Stimulated activated CD4-positive, alpha-beta T cell treated with anti-CD3 and anti-CD28 coated beads, Interleukin-15, amount 100 ng/mL, for 1 hour (primary cell): ENCODE measurements at places on chromosomes 12 and 14.

GRCh38 chr12:66280561-66280960, 21.7 kb upstream of the HELB start:
- no peak for DNase-seq

GRCh38 chr14:74964787-74965485, 9.5 kb upstream of the PGF start:
- DNase-seq: no peak

- DNase-seq: no peak
Measured at GRCh38 chr12:108119126-108119973, 9.7 kb upstream of the WSCD2 start.

DNA sequence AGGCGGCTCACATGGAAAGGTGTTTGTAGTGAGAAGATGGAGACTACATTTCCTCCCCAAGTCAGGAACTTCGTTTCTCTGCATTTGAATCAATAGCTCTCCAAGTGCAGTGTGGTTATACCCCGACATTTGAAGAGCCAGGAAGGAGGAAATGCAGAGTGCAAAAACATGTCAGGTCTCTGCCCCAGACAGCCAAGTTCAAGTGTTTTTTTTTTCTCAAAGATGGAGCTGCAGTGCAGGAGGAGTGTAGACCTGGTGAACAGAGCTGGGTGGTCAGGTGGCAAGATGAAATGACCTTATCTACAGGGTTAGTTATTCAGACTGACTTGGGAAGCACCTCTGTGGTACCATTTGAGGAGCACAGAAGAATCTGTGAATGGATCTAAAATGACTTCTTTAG, 21.3 kb downstream of the MLXIP start:
- no peak for DNase-seq

- DNase-seq: no peak
Measured at GRCh38 chr14:94646481-94646880, 34.3 kb downstream of the SERPINA3 start.

DNA sequence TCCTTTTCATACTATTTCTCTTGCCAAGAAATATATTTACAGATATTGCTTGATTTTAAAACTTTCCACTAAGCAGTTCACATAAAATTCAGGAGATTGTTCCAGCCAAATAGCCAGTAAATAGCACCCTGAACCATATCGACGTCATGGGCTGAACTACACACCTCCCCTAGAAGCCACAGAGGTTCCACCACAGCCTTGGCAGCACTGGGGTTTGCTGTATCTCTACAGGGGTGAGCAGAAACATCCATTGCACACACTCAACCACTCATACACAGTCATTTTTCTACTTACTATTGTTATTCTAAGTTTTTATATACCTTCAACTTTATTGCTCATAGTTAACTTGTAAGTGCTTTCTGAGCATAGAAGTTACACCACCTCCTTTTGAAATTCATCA, 8.1 kb upstream of the EIF2S3B start:
- DNase-seq: no peak

GRCh38 chr12:124397399-124397679, 102.4 kb downstream of the RFLNA start:
- no peak for DNase-seq

DNA sequence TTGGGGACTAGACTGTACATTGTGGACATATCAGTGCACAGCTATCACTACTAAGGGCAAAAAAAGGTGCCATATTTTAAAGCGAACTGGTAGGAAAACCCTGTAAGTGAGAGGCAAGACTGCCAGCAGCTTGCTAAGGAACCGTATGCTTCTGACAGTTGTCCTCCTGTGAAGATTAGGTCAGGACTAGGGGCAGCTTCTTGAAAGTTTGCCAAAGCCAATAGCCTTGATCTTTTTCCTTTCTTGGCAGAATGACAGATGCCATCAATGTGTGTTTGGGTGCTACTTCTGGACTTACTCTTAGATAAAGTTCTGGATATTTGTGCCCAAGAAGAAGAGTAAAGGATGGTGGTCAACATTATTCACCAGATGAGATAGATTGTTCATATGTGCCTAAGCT, 7.4 kb downstream of the DAAM1 start:
- no peak for DNase-seq

DNA sequence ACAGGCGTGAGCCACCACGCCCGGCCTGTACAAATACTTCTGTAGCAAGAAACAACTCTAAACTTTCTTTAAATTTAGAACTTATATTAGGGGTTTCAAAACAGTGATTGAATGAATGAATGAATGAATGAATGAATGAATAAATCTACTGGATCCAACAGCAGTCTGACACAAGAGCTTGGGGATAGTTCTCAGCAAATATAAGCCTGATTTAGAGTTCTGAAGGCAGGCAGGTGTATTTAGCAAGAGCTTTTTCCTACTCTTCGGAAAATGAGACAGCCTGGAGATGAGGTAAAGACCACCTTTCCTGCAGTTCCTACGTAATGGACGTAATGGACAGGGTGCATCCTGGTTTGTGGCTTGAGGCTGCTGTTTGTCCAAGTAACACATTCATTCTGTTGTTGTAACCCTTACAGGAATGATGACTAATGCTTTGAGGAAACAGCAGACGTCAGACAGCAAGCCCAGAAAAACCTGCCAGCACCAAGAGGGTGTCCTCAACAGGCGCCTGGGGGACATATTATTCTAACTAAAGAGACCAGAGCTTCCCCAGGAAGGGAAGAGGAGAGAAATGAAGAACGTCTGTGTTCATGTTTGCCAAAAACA, 277.4 kb upstream of the SOX5 start:
- no peak for DNase-seq

GRCh38 chr14:35248476-35248788, 43.8 kb upstream of the PSMA6 start:
- no peak for DNase-seq

- DNase-seq: no peak
Measured at GRCh38 chr12:106766393-106766826, 8.1 kb upstream of the RIC8B start.

DNA sequence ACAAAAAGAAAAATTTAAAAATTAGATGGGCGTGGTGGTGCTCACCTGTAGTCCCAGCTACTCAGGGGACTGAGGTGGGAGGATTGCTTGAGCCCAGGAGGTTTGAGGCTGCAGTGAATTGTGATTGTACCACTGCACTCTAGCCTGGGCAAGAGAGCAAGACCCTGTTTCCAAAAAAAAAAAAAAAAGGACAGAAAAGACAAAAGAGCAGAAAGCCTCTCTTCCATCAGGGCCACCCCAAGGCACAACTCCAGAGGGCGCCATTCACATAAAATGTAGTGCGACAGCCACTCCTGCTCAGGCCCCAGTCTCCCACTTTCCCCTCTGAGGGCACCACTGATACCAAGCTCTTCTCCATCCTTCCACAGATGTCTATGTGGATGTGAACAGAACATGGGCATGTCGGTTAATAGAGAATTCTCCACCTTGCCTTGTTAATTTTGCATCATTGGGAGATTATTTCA, 41.8 kb downstream of the DGLUCY start:
- DNase-seq: no peak

GRCh38 chr12:74722709-74723108, 185.1 kb downstream of the ATXN7L3B start:
- DNase-seq: no peak

- no peak for DNase-seq
Measured at GRCh38 chr12:2842948-2843347, 8.1 kb upstream of the NRIP2 start.

- no peak for DNase-seq
Measured at GRCh38 chr12:52929538-52929937, 19.4 kb upstream of the KRT18 start.

GRCh38 chr14:68084256-68084655, 264.7 kb downstream of the RAD51B start:
- no peak for DNase-seq

- no peak for DNase-seq
Measured at GRCh38 chr12:77837876-77838291, 7.2 kb downstream of the NAV3 start.

DNA sequence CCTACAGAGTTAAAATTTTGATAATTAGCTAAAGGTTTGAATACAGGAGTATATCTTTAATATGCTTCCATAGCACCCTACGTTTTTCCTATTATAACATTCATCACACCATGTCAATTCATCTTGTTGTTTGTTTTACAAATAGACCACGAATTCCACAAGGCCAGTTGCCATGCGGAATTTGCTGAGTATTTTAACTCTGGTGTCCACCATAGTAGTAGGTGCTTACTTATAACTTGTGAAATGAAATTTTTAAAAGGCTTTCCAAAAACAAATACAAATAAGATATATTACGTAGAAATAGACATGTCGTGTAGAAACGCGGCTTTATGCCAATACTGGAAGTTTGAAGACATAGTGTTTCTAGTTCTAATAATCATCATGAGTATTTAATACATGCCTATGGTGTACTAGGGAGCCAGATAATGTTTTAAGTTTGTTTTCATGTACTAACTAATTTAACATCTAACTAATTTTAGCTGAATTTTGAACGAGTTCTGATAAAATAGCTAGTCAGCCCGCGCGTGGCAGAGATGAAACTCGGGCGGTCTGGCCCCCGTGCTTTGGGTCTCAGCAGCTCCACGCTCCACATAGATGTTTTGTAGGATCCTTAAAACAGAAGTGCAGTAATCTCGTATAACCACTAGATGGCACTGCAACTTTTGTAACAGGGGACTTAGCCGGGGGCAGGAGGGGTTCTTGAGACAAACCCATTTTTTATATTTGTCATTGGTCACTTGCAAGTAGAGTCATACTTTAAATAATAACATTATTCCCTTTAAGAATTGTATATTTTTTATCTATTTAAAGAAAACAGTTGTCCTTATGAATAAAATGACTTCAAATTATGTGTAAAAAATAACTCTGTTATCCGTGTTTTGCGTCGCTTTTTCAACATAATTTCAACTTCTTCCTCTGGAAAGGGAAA, 10.2 kb downstream of the CD69 start:
- peak; percentile 42 for DNase-seq

GRCh38 chr12:72269491-72269890, 2.7 kb upstream of the TRHDE start:
- DNase-seq: no peak

GRCh38 chr12:55072083-55072482, 52.3 kb downstream of the NEUROD4 start:
- peak; percentile 58 for DNase-seq

DNA sequence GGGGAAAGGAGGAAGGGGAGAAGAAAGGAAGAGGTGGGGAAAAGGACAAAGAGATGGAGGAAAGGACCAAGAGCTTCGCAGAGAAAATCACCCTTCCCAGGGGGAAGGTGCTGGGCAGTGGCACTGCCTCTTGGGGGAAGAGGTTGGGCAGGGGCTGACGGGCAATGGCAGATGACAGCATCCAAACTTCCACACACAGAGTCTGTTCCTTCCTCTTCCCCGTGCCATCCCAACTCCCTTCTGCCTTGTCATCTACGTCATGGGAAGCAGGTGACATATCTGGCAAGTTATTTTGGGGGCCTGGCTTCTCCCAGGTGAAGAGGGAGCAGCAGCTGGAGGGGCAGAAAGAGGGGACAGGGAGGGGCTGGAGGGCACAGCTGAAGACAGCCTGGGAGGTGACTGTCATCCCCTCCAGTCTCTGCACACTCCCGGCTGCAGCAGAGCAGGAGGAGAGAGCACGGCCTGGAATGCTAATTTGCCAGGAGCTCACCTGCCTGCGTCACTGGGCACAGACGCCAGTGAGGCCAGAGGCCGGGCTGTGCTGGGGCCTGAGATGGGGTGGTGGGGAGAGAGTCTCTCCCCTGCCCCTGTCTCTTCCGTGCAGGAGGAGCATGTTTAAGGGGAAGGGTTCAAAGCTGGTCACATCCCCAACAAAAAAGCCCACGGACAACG, 43.9 kb upstream of the IQSEC3 start:
- no peak for DNase-seq

DNA sequence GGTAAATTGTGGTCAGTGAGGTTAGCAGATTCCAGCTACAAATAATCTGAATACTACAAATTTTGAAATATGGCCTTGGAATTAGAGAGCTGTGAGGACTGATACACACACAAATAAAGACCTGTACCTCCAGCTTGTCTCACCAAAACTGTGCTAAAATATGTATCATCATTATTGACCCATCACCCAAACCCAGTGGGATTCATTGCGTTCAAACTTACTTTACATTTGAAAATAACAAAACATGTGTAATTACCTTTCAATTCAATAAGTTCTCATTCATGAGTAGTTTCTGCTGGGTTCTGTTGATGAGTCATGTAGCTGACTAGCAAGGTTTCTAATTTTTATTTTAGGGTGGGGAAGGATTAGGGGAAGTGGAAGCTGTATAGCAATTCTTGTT, 170.9 kb downstream of the MSRB3 start:
- DNase-seq: no peak

DNA sequence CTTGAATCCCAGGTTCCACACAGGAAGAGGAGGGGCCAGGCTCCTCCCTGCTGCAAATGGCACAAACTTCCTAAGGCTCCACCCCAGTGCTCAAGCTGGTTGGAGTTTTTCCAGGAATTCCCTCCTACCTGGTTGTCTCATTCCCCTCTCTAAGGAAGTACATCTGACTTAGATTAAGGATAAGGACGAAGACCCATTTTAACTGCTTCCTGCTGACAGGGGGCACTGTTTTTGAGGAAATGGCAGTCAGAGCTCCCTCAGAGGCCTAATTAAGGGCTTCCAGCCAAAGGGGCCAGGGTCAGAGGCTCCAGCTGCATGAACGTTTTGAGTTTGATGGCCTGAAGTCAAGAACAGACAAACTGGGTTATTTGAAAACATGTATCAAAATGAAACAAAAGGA, 1084.7 kb downstream of the SLC6A15 start:
- no peak for DNase-seq

- no peak for DNase-seq
Measured at GRCh38 chr14:96126339-96126782, 78.3 kb upstream of the BDKRB2 start.

DNA sequence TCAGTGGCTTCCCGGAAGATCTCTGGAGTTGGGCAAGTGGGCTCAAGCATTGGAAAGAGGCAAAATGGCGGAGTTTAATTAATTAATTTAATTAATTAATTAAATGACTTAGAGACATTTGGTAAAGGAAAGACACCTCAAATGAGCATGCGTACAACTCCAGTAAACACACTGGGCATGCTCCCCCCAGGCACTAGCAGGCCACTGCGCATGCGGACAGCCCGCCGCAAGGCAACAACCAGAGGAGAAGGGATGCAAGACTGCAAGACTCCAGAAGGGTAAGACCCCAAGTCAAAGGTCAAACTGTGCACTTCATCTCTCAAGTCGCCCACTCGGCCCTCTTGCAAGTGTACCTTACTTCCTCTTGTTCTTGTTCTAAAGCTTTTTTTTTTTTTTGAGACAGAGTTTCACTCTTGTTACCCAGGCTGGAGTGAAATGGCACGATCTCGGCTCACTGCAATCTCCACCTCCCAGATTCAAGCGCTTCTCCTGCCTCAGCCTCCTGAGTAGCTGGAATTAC, 57.8 kb upstream of the PSMC1 start:
- DNase-seq: no peak

DNA sequence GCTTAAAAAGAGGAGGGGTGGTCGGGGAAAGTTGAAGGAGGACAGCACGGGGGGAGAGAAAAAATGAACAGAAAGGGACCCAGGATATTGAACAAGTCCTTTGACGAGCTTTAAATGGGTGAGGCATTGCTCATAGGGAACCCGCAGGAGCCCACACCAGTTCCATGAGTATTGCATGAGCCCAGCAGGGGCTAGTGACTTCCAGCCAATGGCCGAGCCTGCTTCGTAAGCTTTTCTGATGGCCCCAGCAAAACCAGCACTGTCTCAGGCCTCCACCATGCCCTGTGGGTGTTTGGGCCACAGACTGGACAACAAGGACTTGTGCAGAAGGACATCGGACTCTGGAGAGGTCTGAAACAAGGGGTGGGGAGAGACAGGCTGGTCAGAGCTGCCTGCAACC, 109.5 kb downstream of the ZFP36L1 start:
- DNase-seq: no peak

GRCh38 chr12:57157588-57158173, 10.3 kb upstream of the LRP1-AS start:
- no peak for DNase-seq
